Non-pigmented ciliary epithelial cell (primary cell): ENCODE measurements at places on chromosomes 11 and 22.

DNA sequence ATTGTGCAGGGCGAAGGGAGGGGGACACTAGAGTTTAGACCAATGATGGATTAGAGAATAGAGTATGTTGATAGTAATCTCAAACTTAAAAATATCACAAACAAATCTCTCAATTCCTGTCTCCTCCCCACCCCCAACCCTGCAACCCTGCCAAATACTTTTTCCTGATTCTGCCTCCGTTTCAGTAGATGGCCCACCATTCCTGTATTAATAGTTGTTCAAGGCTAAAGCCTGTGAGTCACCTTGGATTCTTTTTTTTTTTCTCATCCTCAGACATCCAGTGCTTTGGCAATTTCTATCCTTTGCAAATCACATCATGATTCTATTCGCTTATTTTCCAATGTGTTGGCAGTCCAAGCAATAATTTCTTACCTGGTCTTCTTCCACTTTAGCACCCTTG, 207.9 kb downstream of the DYNC2H1 start:
- no peak for DNase-seq

DNA sequence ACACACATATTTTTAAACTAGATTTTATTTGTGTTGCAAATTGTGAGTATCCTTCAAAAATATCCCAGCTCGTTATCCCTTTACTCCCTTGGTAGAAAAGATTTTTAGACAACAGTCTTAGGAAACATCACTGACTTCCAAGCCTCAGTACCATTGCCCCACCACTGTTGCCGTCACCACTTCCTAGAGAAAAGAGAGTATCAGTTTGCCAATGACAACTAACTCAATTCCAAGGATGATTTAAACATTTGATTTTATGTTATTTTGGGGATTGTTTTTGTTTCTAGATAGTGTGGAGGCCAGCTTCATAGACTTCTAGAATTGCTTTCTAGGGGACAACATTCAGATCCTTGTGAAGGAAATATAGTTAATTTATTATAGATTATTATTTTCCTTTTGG, 274.0 kb upstream of the MPPED2 start:
- no peak for DNase-seq

DNA sequence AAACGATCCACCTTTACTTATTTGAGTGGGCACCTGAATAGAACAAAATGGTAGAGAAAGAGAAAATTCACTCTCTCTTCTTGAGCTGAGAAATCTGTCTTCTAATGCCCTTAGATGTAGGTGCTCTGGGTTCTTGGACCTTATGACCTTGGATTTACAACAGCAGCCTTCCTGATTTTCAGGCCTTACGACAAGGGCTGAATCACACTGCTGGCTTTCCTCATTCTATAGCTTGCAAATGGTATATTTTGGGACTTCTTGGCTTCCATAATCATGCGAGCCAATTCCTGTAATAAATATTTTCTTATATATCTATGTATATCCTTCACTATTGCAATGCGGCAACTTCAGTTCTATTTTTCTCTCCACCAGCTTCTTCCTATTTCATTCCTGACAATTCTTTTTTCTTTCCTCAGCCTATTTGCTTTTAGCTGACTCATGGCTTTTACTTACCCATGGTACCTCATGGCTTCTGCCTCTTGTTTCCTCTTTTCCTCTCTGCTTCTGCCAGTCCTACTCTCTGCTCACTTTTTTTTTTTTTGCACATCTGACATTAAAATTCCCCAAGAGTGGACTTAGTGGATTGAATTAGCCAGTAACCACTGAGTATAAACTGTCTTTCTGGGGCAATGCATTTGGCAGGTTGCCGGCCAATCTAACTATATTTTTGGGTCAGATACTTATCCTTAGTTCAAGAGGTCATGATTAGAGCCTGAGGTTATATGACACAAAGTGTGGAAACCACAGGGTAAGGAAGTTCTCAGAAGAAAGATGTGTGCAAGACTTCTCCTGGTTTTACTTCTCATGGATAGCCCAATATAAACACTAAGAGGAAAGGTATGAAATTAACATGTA, 359.5 kb downstream of the TMEM135 start:
- DNase-seq = no peak

GRCh38 chr11:34509336-34509876, 4.2 kb downstream of the ELF5 start:
- DNase-seq = no peak

DNA sequence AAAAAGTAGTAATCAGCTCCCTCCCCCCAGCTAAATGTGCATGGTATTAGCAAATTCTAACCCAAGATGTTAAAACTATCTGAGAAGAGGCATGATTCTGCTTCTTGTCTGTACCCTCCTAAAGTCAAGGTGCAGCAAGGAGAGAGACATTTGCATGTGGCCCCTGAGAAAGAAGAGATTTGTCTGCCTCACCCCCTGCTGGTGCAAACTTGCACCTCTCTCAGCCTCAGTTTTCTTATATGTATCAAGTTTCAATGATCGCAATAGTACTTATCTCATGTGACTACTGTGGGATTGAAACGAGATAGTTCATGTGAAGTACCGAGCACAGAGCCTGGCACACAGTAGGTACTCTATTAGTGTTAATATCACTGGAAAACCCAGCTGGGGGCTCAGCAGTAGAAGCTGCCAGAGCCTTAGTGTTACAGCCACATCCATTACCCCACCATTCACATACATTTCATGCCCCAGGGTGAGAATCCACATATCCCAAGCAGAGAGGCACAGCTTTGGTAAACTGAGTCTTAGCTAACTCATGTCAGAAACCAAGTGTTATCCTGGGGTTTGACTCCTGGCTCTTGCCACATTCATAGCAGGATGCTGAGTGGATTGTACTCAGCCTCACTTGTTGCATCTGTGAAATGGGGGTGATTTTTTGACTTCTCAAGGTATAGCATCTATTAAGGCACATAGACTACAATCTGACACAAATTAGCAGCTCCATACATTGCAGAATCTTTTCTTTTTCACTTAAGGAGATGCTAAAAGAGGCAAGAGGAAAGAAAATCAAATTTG, 24.9 kb downstream of the CD44 start:
- DNase-seq = no peak

- DNase-seq = no peak
Measured at GRCh38 chr11:23680488-23681230, 816.2 kb upstream of the LUZP2 start.

- DNase-seq = no peak
Measured at GRCh38 chr11:94796863-94797262, 28.7 kb downstream of the AMOTL1 start.

GRCh38 chr11:128509621-128510389, 77.6 kb downstream of the ETS1 start:
- no peak for DNase-seq

- no peak for DNase-seq
Measured at GRCh38 chr11:120632579-120632978, 121.0 kb downstream of the GRIK4 start.
